ENCODE measurements at places on chromosomes 1 and 21.

DNA sequence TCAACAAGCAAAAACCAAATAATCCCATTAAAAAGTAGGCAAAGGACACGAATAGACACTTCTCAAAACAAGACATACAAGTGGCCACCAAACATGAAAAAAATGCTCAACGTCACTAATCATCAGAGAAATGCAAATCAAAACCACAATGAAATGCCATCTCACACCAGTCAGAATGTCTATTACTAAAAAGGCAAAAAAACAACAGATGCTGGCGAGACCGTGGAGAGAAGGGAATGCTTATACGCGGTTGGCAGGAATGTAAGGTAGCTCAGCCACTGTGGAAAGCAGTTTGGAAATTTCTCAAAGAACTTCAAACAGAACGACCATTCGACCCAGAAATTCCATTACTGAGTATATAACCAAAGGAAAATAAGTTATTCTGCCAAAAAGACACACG, 145.1 kb upstream of the EDN2 start:
- no peak for DNase-seq

- no peak for DNase-seq
These were observed 145.3 kb upstream of the RRP15 start for GRCh38 chr1:218139761-218140160.

- no peak for DNase-seq
These were observed 13.2 kb upstream of the SLC45A3 start for GRCh38 chr1:205693421-205693991.

DNA sequence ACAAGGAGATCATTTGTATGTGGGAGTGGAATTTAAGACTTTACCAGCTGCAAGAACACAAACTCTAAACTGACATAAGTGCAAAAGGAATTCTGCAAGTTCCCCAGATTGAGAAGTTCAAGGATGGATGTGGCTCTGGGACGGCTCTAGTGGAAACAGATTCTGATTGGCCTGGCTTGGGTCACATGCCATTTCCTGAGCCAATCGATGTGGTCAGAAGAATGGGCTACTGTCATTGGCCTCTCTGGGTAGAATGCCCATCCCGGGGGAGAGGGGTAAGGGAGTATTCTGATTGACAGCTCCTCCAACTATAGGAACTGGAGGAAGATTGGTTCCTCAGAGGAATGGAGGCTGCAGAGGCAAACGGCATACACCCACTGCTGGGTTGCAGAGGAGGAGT, 6.0 kb upstream of the IFNLR1 start:
- no peak for DNase-seq

DNA sequence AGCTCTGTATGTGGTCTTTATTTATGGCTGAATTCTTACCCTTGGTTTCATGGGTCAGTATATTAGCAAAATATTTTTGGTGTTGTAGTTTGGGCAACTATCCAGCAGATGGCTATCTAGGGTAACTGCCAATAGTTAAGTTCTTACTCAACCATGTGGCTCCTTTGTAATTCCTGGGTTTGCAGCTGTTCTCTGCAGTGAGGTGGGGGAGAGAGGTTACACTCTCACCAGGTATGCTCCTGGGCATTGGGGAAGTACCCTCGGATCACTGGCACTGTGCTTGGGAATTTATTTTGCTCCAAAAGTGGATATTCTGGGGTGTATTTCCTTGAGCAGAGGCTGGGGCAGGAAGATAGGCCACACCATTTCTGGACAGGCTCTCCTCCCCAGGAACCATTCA, 436.7 kb upstream of the TMPRSS15 start:
- no peak for DNase-seq

DNA sequence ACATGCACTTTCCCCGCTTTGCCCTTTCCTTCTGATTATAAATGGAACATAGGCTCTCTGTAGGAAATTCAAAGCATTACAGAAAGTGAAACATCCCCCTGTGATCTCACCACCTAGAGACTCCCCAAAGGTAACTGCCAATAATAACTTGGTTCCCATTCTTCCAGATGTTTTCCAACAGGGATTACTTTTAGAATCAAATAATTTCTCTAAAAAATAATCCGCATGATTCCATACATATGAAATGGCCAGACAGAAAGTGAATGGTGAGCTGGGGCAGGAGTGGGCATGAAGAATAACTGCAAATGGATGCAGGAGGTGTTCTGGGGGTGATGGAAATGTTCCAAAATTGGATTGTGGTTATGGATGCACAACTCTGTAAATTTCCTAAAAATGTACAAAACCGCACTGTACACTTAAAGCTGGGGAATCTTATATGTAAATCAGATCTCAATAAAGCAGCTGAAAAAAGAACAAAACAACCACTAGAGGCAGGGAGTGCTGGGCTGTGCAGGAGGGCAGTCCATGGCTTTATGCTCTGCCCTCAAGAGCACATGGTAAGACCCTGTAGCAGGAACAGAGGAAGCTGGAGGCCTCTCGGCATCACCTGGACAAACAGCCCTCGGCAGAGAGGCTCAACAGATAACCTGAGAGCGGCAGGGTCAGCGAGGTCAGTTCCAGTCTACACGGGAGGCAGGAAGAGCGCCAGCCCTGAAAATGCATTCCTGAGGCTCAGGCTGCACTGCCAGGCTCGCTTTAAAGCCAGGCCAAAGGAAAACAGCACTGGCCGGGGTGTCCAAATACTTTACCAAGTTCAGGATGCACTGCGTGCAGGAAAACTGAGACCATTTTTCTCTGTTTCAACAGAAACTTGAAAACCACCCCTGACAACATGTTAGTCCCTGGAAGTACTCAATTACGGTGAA, 39.7 kb downstream of the CAPZB start:
- DNase-seq, result no peak

- no peak for DNase-seq
These were observed 19.4 kb upstream of the ESRRG start for GRCh38 chr1:216742625-216743024.

Measured in NCI-H748 treated with DMSO at 0.1 percent for 48 hours (cell line).